ENCODE measurements at places on chromosomes 2 and 18. TPM values are rescaled to one million over a fixed set of nuclear protein-coding genes. Genes with fewer than 3 reads are reported as not detected.

LYPD1 gene
- 1.6 TPM for total RNA-seq

HRH4 gene
- total RNA-seq: 0.28 TPM

TXNDC9 gene
- 25.6 TPM for total RNA-seq

ZNF519 gene
- 6.7 TPM for total RNA-seq

KCMF1 gene
- total RNA-seq: 80.7 TPM
